ENCODE measurements at places on chromosomes 5 and 9. TPM values are rescaled to one million over a fixed set of nuclear protein-coding genes. Genes with fewer than 3 reads are reported as not detected.

Gene SELENOP
- total RNA-seq: 4.8 TPM

Gene BNC2
- 18.9 TPM for total RNA-seq

Gene DIAPH1
- 41.4 TPM for total RNA-seq

Gene KIF12
- 0.38 TPM for total RNA-seq
